ENCODE measurements at places on chromosomes 3 and 15. TPM values are rescaled to one million over a fixed set of nuclear protein-coding genes. Genes with fewer than 3 reads are reported as not detected.

DNA sequence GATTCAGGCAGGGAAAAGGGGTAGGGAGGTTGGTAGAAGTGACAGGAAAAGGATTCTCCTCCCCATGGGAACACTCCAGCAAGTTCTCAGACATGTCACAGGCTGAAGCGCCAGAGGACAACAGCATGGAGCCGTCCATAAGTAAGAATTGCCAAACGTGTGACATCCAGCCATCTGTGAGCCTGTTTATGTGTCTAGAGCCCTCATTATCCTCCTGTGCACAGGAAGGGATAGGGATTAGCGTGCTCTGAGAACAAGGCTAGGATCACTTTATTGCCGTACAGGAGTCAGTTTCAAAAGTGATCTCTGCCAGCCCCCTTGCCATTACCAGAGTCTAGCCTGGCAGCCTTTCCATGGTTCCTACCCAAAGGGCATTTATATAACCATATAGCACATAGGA lies 549.5 kb downstream of the NTRK3 start:
- DNase-seq = no peak

GRCh38 chr15:70301396-70301795 lies 203.7 kb upstream of the TLE3 start:
- DNase-seq = no peak

MCF2L2 gene
- not detected for total RNA-seq

DNA sequence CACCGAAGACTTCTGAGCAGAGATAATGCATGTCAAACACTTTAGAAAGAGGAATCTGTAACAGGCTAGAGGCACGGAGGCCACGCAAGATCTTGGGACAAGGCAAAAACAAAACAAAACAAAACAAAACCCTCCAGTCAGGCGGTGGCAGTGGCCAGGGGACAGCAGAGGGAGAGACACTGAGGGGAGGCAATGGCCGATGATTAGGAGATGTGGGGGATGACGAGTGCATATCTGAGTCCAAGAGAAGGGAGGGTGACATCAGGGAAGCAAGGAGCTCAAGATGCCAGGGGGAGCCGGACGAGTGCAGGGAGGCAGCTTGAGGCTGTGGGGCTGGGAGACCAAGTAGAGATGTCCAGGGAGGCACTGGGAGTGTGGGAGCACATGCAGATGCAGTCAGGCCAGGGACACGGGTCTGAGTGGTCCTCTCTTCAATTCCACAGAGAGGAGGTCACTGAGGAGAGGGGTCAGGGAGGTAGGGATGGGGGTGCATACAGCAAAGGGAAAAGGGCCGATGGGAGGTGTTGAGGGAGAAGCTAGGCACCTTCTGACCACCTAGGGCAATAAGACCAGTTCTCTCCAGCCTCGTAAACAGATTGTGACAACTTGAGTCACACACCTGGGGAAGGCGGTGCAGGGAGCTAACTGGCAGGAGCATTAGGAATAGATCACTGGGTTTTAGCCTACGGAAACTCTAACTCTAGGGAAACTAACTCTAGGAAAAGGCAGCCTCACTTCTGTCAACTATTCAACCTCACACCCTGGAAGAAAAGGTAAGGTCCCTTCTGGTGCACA lies 29.6 kb downstream of the SLCO2A1 start:
- no peak for DNase-seq

GRCh38 chr3:98893740-98894139 lies 7.8 kb downstream of the DCBLD2 start:
- DNase-seq = peak; percentile 32

Measured in fibroblast of the aortic adventitia (primary cell).